ENCODE measurements at places on chromosomes 13 and 19.

- DNase-seq, result no peak
Measured at GRCh38 chr19:43362745-43363144, 9.3 kb downstream of the CD177 start.

DNA sequence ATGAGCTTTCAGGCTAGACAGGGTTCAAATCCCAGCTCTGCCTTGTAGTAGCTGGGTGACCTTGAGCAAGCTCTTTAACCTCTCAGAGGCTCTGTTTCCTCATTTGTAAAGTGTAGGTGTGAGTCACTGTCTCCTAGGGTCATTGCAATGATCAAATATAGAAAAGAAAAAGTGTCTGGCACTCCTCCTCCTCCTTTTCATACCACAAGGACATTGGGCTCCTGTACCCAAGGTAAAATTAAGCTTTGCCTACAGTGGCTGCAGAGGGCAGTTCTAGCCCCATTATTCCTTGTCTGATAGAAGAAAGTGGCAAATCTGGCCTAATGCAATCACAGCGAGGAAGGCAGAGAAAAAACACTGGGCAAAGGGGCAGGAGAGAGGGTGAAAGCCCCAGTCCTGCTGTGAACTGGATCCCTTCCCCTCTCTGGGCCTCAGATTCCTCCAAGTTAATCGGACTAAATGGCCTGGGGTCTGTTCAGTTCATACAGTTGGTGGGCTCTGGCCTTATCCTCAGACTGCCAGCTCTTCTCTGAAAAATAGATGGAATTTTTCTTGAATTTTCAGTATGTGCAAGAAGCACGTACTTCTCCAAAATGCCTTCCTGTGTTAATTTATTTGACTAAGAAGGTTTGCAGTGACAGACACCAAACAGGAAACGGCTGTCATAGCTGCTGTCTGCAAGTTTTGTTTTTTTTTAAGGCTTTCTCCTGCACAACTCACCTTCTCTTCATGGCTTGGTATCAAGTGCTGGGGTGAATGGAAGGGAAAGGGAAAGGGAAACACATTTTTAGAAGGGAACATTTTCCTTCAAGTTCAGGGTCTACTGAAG lies 35.3 kb downstream of the RGCC start:
- peak; percentile 9 for DNase-seq

DNA sequence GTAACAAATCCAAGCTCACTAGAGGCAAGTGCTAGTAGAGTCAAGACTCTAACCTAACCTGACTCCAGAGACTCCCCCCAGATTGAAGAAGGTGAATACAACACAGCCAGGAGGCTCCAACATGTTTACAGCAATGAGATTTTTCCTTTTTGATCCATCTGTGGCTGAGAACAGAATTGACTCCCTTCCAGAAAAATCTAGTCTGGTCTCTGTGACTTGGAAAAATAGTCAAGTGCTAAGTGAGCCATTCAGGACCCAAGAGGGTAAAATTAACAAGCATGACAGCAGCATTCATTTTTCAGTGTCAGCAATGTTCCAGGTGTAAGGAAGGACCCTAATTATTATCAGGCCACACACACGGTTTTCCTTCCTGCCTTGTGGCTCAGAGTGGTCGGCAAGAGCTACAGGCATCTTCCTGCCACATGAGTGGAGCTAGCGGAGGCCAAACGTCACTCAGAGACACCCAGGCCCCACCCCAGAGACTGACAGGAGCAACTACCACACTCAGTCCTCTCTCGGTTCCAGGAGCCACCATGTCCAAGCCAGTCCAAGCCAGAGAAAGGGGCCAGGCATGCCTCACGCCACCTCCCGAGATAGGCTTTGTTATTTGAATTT lies 395.1 kb downstream of the FOXO1 start:
- DNase-seq, result no peak

GRCh38 chr13:97388373-97388772 lies 45.6 kb upstream of the RAP2A start:
- DNase-seq, result no peak

DNA sequence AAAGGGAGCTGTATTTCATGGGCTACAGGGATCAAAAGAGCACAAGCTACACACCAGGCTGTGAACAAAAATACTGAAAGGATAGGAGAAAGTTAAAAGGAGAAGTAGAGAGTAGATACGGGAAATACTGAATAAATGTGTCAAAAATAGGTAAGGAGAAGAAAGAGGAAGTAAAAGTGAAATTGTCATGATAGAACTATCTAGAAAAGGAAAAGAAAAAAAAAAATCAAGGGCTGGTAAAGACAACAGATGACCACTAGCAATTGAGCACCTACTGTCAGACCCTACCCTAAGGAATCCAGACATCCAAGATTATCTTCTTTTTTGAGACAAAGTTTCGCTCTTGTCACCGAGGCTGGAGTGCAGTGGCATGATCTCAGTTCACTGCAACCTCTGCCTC lies 4.8 kb downstream of the RUBCNL start:
- no peak for DNase-seq

DNA sequence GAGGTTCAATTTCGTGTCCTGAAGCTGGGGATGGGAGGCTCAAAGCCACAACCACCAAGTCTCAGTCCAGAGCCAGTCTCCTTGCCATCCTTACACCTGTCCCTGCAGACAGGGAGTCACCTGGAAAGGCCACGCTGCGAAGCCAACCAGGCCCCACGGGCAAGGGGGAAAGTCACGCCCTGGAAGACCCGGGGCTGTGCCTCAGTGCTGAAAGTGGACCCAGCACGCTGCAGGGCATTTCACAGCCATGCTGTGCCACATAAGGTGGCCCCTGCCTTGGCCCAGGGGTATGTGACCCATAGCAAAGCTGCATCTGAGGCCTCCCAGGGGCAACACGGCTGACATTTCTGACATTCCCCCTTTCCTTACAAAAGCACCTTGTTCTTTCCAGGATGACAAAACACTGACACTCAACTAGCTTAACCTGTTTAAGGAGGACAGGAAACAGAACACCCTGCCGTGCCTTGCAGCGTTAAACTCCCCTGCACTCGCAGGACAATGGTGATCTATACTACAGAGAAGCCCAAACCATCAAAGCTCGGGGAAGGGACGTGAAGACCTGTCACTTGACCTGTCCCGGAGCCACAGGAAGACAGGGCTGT lies 14.8 kb downstream of the CHERP start:
- no peak for DNase-seq

- DNase-seq, result peak; percentile 43
Measured at GRCh38 chr13:51844862-51845573, at the start of gene TMEM272. Gene TMEM272, minus strand, starts transcription at chr13:51845177. Its CDS starts 6,647 bp downstream, at chr13:51838530.

- peak; percentile 85 for DNase-seq
Measured at GRCh38 chr19:18205200-18205892, 1.5 kb upstream of the RAB3A start.

DNA sequence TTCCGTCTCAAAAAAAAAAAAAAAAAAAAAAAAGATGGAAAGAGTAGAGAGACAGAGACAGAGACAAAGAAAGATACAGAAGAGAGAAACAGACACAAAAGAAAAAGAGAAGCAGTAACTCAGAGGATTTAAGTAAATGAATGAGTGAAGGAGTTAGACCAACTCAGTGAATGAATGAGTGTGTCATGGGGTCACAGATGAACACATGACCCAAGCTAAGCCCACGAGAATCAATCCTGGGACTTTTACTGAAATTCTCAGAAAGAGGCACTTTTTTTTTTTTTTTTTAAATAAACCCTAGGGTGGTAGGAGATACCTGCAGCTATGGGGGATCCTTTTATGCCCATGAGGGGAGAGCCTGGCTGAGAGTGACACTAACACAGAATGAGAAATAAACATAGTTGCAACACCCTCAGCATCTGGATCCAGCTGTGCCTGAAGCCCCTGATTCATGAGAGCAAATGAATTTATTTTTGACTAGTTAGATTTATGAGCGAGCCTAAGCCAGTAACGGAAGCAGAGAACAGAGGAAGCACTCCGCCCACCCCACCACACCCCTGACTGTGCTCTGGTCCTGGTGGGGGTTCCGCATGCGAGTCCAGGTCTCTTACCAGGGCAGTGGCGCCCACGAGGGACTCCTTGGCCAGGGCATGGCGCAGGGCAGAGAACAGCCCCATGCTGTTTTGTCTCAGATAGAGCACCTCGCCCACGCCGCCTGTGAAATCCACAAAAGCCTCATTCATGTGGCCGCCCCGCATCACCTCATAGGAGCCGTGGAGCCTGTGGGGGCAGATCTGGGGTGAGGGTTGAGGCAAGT lies 4.6 kb downstream of the CAPN12 start:
- DNase-seq, result no peak

DNA sequence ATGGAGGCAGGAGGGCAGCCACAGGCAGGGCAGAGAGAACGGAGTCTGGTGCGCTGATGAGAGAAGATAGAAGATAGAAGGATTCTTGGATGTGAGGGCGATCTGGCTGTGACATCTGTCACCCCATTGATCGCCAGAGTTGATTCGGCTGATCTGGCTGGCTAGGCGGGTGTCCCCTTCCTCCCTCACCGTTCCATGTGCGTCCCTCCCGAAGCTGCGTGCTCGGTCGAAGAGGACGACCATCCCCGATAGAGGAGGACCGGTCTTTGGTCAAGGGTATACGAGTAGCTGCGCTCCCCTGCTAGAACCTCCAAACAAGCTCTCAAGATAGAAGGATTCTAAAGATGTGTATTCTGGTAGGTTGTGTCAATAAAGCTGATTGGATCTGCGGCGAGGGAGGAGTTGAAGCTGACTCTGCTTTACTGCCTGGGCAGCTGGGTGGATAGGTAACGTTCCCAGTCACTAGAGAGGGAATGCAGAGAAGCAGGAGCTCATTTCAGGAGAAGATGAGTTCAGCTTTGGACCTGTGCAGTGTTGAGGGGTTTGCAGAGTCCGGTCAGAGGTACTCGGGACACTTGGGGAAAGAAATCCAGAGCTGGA lies 5.1 kb downstream of the UBAC2 start:
- no peak for DNase-seq

DNA sequence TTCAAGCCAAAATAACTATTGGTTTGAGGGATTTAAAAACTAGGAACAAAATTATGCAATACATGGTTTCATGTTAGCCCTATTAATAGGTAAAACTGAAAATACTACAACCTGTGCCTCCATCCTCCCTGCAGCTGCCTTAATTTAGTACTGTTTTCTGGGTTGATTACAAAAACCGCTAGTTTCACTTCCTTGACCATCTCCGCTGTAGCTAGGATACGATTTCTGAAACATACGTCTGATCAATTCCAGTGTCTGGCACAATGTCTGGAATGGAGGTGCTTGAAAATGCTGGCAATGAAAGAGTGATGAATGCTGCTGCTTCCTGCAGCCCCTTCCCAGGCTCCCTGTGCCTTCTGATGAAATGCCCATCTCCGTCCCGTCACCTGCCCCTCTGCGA lies 273.5 kb downstream of the SHISA2 start:
- no peak for DNase-seq

DNA sequence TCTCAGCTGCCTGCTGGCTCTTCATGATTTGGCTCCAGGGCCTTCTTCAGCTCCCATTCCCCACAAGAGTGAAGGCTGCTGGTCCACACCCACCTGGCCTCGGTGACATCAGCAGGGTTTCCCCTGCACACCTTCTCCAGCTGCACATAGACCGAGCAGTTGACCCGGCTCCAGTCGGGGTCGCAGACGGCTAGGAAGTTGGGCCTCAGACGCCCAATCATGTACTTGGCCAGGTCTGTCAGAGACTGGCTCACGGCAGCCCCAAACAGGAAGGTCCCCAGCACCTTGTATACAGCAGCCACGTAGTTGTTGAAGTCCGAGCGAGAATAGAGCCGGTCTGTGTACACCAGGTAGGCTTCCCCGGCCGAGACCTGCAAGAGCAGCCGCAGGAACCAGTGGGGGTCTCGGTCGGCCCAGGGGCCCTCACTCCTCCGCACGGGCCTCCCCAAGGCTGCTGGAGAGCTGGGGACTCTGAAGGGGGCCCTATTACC lies 3.8 kb downstream of the PLPP2 start:
- no peak for DNase-seq

DNA sequence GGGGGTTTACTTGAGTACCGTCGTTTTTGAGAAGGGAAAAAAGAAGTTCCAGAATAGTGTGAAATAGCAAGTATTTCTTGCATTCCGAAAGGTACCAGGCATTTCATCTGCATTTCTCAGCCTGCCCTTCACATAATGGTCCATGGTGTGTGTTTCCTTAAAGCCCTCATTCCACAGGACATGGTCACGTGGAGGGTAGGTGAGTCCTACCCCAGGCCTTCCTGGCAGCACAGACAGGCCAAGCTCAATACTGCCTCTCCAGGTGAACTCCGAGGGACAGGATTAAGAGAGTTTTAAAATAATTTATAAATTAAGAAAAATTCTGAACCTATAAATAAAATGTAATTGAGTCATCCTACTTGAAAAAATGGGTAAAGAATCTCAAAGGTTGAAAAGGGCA lies 64.7 kb downstream of the TNFRSF19 start:
- no peak for DNase-seq

DNA sequence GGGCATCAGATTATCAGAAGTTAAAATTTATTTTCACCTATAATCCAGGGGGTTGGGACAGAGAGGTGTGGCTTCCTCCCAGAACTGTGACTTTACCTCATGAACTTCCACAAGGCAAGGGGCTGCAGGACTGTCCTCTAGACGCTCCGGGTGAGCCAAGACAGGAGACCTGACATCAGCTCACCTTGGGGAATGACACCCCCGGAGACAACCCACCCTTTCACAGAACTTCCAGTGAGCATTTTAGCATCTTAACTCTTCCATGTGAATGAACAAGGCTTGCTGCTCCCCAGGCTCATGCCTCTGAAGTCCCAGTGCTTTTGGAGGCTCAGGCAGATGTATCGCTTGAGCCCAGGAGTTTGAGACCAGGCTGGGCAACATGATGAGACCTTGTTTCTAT lies 29.4 kb upstream of the TFDP1 start:
- no peak for DNase-seq

GRCh38 chr19:47296036-47296435 lies 13.6 kb upstream of the C5AR1 start:
- DNase-seq, result peak; percentile 72

DNA sequence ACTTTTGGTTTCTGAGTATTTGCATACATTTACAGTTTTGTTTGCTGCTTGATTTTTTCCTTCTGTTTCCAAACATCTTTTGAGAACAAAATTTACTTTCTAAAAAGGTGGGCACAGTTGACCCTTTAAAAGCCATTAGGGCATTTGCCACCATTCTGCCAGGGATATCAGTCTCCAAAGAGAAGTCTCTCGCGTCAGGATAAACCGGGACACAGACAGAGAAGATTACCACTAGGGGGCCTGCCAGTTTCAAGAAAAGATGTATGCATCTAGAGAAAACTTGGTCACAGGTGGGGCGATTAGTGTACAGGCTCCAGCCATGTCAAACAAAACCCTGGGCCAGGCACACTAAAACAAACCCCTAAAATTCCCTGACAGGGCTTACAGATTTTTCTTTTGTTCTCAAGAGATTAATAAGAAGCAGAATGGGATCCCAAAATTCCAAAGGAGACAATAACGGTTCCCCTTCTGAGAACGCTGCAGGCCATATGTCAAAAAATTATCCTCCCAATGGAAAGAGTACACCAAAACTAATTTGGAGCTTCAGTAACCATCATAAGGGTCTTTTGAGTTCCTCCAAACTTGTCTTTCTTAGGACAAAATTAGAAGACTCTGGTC lies 10.7 kb upstream of the PABPC3 start:
- peak; percentile 25 for DNase-seq

Measured in fibroblast of skin of right biceps (primary cell).